ENCODE measurements at places on chromosomes 2 and 18.

DNA sequence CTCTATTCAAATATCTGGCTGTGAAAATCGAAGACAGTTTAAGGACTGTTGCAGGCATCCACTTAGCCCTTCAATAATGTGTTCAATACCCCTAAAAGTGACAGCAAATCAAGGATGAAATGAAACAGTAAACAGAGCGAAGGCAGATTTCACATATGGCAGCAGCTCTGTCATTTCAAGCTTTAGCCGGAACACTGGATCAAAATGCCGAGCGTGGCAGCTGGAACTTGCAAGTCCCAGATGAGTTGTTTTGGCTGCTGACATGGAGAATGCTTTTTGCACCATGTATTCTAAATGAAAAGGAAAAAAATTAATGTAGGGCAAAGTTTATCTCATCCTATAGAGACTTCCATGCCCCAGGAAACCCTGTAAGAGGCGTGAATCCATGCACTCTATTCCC, 18.0 kb downstream of the LRRC30 start:
- H3K36me3 ChIP-seq, result no peaks in the 10 kb centered on the region
- no peaks in the 10 kb centered on the region for H3K4me1 ChIP-seq
- DNase-seq, result no peak
- no peaks in the 10 kb centered on the region for H3K27me3 ChIP-seq
- no peak overlapping the region for H3K4me3 ChIP-seq

DNA sequence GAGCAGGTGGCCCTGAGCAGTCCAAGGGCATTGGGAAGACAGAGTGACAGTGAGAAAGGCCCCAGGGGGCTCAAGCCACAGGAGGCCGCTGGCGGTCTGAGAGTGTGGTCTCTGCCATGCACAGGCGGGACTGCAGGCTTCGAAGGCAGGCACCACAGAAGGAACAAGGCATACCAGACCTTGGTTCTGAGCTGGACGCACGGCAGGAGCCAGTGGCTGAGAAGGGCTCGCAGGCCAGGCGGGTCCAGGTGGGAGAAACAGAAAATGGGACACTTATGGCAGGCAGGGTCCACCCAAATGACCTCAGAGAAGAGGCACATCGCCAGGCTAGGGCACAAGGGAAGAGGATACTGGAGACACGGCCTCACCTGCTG, 14.9 kb downstream of the HJURP start:
- H3K27me3 ChIP-seq, result no peaks in the 10 kb centered on the region
- H3K36me3 ChIP-seq, result no peaks in the 10 kb centered on the region
- no peaks in the 10 kb centered on the region for H3K4me1 ChIP-seq

DNA sequence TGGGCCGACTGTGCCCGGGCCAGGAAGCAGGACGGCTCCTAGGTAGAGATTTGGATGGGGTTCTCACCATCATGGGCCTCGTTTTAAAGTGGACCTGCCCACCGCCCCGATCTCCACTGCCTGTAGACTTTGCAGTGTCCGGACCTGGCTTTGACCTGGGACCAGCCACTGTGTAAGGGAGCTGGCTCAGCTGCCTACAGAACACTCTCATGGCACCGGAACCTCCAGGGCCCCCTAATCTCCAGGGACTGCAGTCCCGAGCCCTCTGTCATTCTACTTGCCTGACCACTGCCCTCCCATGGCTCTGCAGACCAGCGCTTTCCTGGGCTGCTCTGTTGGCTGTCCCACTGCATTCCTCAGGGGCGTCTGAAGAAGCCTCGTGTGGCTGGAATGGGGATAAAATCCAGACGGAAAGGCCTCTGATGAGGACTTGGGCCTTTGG, 120.8 kb downstream of the GLI2 start:
- no peak overlapping the region for H3K4me3 ChIP-seq
- H3K36me3 ChIP-seq, result no peaks in the 10 kb centered on the region
- peak; percentile 57 for DNase-seq
- peaks cover 34% of the 10 kb centered on the region for H3K4me1 ChIP-seq

- H3K36me3 ChIP-seq, result no peaks in the 10 kb centered on the region
- no peak overlapping the region for H3K27ac ChIP-seq
- no peak overlapping the region for H3K4me3 ChIP-seq
Observed at GRCh38 chr18:13796515-13796914, 27.4 kb upstream of the MC5R start.

DNA sequence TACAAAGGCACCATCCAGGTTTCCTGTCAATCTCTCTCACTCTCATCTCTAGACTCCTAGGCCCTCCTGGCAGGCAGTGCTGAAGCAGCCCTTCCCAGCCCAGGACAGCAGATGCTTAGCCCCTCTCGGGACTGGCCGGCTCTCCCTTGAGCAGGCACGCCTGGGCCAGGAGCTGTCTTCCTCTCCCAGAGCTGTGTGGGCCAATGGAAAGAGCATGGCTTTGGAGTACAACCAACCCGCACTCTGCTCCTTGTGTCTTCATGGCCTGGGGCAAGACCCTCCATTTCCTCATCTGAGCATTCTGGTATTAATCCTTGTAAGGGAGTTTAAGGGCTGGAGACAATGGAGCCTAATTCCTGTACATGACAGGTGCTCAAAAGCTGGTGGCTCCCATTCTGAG, 97.2 kb downstream of the CAPN13 start:
- H3K27ac ChIP-seq, result no peak overlapping the region
- H3K36me3 ChIP-seq, result no peaks in the 10 kb centered on the region
- peaks cover 10% of the 10 kb centered on the region for H3K4me1 ChIP-seq
- no peak overlapping the region for H3K4me3 ChIP-seq

DNA sequence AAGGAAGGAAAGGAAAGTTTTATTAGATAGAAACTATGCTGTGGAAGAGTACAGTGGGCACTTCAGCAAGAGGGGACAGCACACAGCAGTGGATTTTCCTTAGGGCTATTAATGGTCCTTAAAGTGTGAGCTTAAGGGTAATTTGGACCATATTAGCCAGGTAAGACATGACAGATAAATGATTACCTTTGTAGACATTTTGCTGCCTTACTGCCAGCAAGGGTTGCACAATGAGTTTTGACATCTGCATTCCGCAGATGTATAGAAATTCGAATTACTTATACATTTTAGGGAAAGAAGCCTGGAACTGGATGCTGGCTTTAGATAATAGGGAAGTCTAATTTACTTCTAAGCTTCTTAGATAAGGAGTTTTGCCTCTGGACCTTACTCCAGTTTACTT, 14.0 kb upstream of the UBE2F start:
- no peaks in the 10 kb centered on the region for H3K36me3 ChIP-seq
- DNase-seq, result no peak
- H3K4me3 ChIP-seq, result no peak overlapping the region
- peaks cover 9% of the 10 kb centered on the region for H3K4me1 ChIP-seq
- H3K27ac ChIP-seq, result no peak overlapping the region

GRCh38 chr2:189880832-189881492, 96.7 kb downstream of the PMS1 start:
- H3K4me3 ChIP-seq, result no peak overlapping the region
- H3K4me1 ChIP-seq, result no peaks in the 10 kb centered on the region
- no peak for DNase-seq
- no peaks in the 10 kb centered on the region for H3K27me3 ChIP-seq
- no peak overlapping the region for H3K27ac ChIP-seq
- H3K36me3 ChIP-seq, result no peaks in the 10 kb centered on the region

DNA sequence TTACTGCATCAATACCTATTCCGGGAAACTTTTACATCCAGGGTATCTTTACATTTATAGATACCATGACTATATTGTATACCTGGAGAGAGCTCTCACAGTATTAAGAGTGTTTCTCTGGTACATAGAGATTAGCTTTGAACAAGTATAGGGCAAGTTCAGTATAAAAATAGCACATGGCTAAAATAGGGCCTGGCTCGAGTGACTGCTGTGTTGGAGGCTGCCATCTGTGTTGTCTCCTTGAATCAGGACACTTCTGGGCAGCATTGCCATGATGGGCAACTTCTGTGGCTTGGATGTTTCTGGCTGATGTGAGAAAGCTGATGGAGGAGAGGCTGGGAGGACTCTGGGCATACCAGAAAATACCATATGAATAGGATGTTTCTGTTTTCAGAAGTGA, 18.7 kb downstream of the ARHGAP28 start:
- H3K4me1 ChIP-seq, result peaks cover 6% of the 10 kb centered on the region
- no peak overlapping the region for H3K27ac ChIP-seq
- no peaks in the 10 kb centered on the region for H3K27me3 ChIP-seq

GRCh38 chr18:3593381-3593903, 143.5 kb downstream of the TGIF1 start:
- no peaks in the 10 kb centered on the region for H3K36me3 ChIP-seq
- H3K27me3 ChIP-seq, result no peaks in the 10 kb centered on the region
- H3K4me1 ChIP-seq, result peaks cover 57% of the 10 kb centered on the region
- peak overlapping the region; percentile 95 for H3K27ac ChIP-seq

DNA sequence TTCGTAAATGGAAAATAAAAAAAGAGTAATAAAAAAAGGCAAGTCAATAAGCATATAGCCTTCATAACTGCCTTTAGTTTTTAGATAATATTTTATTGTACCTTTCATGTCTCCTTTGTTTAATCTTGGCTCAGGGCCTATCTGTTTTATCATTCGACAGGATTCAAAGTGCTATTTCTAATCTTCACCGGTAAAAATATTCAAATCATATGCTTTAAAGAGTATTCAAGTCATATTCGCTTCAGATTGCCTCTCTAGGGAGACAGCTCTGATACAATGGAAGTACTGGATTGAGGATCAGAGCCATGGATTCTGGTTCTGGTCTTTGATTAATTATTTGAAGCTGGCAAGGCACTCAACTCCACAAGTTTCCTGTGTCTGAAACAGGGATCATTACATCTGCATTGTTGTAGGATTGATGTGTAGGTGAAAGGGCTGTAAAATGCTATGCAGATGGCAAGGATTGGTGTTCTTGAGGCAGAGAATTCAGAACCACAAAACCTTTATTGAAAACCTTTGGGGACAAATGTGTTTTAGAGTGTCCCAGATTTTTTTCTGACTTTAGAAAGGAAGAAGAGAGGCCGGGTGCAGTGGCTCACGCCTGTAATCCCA, 84.3 kb upstream of the RAPH1 start:
- no peak overlapping the region for H3K4me3 ChIP-seq
- H3K36me3 ChIP-seq, result no peaks in the 10 kb centered on the region
- no peak for DNase-seq
- H3K27ac ChIP-seq, result no peak overlapping the region
- H3K27me3 ChIP-seq, result no peaks in the 10 kb centered on the region

GRCh38 chr2:16304876-16305590, 360.6 kb downstream of the CYRIA start:
- no peak overlapping the region for H3K4me3 ChIP-seq
- H3K27ac ChIP-seq, result no peak overlapping the region
- no peaks in the 10 kb centered on the region for H3K36me3 ChIP-seq
- DNase-seq, result no peak

- no peak for DNase-seq
- no peaks in the 10 kb centered on the region for H3K36me3 ChIP-seq
- H3K4me3 ChIP-seq, result no peak overlapping the region
Observed at GRCh38 chr2:79453918-79454317, 58.9 kb upstream of the CTNNA2 start.

DNA sequence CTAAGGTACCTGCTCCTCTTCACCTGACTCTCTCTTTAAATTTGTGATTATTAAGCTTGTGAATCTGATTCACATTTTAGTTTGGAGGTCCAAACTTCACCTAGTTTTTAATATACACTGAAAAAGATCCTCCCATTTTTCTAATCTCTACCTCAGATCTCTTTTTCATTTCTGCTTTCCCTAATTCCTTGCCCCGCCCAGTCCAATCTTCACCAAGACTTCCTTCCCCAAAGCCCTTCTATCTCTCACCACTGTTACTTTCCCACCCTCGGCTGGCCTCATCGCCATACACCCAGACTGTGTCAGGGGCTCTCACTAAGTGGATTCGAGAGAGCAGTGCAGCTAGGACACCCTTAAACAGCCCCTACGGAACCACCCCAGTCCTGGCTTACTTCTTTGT, 40.0 kb downstream of the LBH start:
- H3K4me1 ChIP-seq, result peaks cover 41% of the 10 kb centered on the region
- no peaks in the 10 kb centered on the region for H3K27me3 ChIP-seq
- no peak overlapping the region for H3K27ac ChIP-seq
- H3K4me3 ChIP-seq, result no peak overlapping the region

DNA sequence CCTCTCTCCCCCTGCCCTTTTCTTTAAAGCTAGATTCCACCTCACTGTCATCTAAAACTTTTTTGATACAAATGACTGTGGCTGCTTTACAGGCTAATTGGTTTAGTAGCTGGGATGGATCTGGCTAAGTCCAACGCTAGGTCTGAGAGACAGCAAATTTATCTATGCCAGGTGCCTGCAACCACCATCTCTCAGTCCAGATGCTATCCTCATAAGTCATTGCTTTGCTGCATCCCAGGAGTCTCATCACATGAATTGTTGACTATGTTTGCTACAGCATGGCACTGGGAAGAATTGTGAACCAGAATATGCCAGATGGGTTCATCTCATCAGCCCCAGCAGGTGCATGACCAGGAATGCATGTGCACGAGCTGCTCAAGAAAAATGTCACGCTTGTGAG, 100.0 kb upstream of the PID1 start:
- DNase-seq, result no peak
- H3K36me3 ChIP-seq, result no peaks in the 10 kb centered on the region
- H3K27me3 ChIP-seq, result no peaks in the 10 kb centered on the region
- no peak overlapping the region for H3K4me3 ChIP-seq

GRCh38 chr2:198316852-198317396, 512.5 kb downstream of the PLCL1 start:
- no peaks in the 10 kb centered on the region for H3K4me1 ChIP-seq
- peaks cover 25% of the 10 kb centered on the region for H3K27me3 ChIP-seq
- H3K27ac ChIP-seq, result no peak overlapping the region
- H3K4me3 ChIP-seq, result no peak overlapping the region

DNA sequence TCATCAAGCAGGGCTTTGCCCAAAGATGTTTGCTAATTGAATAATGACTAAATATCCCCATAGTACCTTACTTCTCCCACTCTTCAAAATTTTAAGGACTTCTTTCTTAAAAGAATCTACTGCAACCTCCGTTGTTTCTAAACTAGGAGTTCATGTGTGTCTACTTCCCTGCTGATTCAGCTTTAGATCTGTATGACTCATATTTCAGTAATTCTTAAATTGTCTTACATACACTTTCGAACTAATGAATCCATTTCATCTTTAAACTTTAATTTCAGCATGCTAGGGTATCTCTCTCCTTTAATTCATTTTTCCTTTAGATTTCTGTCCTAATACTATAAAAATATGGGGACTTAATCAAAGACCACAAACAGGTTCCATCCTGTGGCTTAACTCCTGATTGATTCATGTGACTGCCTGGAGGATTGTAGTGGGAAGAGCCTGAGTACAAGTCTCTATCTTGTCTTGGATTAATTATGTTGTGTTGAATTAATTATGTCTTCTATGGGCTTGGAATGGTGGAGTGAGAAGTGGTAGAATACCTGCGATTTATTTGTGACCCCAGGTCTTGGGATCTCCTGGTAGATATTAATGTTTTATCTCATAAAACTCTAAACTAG, 24.9 kb upstream of the COL5A2 start:
- H3K27ac ChIP-seq, result peak overlapping the region; percentile 51
- H3K4me1 ChIP-seq, result peaks cover 5% of the 10 kb centered on the region
- no peaks in the 10 kb centered on the region for H3K27me3 ChIP-seq
- H3K4me3 ChIP-seq, result peak overlapping the region; percentile 5

- no peak overlapping the region for H3K27ac ChIP-seq
- no peaks in the 10 kb centered on the region for H3K4me1 ChIP-seq
- no peaks in the 10 kb centered on the region for H3K36me3 ChIP-seq
- H3K27me3 ChIP-seq, result no peaks in the 10 kb centered on the region
Observed at GRCh38 chr2:209458008-209458979, 34.4 kb downstream of the MAP2 start.

Data from suprapubic skin (tissue), 4 donors.